Urinary bladder (tissue), 4 donors: ENCODE measurements at places on chromosomes 13 and 19.

GRCh38 chr19:33813391-33814101, 16.9 kb downstream of the KCTD15 start:
- DNase-seq = no peak

GRCh38 chr19:33296488-33296971, 5.8 kb downstream of the CEBPA start:
- DNase-seq = no peak

DNA sequence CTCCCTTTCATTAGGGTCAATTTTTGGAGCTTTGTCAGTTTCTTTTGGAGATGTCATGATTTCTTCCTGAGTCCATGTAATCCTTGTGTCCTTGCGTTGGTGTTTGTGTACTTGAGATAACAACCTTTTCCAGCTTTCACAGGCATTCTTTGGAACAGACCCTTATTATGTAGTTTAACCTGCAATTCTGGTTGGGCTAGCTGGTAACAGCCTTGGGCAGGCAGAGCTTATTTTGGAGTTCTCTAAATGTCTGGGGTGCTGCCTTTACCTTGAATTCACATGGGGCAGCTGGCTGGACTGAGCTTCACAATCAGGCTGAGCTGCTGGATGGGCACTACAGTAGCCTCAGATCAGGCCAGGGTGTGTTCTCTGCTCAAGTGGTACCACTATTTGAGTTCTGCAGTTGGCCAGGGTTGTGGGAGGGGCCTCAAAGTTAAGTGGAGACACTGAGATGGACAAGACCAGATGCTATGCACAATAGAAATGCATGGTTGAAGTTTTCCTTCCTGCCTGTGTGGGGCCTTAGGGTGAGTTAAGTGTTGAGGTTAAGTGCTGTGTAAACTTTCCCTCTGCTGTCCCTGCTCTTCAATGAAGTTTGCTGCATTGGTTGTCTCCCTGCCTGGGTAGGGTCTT, 277.3 kb downstream of the ATP8A2 start:
- DNase-seq = no peak

- no peak for DNase-seq
These were observed 62.0 kb downstream of the GPALPP1 start for GRCh38 chr13:45051315-45051714.

DNA sequence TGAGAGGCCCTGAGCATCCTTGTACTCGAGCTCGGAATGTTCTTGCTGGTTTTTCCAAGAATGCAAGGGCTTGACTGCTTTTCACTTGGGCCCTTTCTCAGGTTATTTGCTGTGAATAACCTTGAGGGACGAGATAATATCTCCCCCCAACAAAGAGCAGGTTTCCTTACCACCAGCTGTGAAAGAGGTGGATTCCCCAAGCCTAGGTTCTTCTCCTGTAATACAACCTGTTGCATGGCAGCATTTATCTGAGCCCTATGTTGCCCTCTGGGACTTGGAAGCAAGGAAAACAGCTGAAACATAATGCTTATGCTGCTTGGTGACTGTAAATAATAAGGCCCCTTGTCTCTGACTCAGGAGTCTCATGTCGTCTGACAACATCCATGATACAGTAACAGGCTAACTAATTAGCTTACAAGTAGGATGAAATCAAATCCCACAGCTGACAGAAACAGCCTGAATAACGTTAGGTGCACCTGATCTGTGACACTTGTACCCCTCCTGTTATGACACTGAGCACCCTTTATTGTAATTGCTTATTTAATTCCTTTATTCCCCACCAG, 43.6 kb upstream of the RCBTB2 start:
- DNase-seq = no peak

- no peak for DNase-seq
These were observed 166.1 kb downstream of the ITGBL1 start for GRCh38 chr13:101618440-101619187.
